ENCODE measurements at places on chromosomes 11 and 22.
A peak's percentile ranks its signal among the peaks of the same experiment; 100 is the strongest.

GRCh38 chr22:28736301-28737155, 5.1 kb downstream of the CHEK2 start:
- no peak for DNase-seq

DNA sequence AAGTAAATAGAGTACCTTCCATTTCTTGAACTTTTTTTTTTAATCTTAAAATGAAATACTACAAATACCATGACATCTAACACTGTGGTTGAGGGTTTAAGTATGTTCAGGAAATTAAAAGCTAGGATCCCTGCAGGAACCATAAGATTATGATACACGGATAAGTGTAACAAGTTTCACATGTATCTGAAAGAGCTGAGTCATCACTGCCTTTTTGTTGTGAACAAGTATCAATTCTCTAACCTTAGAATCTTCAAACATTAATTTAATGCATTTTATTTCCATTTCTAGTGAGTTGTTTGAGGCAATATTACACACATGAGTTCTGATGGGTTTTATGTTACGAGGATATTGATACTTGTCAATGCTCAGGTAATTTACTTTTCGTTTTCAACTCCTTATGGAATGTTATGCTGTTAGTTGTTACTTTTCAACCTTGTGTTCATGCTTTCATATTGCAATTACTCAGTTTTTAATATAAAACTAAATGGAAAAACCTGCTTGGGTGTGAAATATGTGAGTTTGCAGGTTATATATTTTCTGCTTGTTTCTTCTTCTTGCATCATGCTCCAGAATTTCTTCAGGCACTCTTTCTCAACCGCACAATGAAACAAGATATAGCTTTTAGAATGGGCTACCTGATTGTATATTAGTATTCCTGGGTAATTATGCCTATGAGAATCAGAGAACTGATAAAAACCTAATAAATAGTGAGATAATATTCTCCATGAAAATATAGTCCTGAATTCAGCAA, 361.3 kb upstream of the MTNR1B start:
- DNase-seq = no peak

GRCh38 chr11:76026281-76026680, 180.0 kb downstream of the WNT11 start:
- DNase-seq = no peak

GRCh38 chr11:67698247-67698646, 23.8 kb upstream of the ALDH3B2 start:
- peak; percentile 15 for DNase-seq

DNA sequence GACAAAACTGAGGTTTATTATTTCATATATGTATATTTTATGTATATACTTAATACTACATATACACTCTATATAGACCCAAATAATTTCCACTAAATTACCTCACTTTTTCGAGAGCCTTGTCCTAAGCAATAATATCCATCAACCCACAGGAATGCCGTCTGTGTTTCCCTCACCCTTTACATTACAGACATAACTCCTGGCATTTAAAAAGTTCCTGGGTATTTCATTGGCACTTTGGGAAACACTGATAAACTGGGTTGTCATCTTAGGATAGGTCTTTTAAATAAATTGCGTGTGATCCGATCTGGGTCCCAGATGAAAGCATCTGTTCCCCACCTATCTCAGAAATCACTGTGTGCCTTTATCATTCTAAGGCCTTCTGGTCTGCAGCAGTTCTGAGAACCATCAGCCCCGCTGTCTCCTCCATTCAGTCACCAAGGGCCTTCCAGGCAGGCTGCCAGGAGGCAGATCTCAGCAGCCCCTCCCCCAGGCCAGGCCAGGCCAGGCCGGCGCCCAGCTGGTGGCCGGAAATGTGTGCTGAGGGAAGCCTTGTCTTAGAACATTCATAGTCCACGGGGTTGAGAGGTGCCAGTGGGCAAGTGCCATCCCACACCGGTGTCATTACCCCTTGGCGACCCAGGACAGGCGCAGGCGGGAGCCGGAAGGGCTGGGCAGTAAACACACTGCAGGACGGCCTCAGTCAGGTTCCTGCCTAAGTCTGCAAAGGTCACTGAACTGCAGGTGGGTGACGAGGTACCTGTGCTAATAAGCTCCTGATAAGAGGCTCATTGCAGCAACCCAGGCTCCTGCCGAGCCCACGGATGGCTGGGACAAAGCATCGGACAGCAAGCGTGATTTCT, 3.3 kb downstream of the FGF19 start:
- peak; percentile 68 for DNase-seq

- no peak for DNase-seq
These were observed 25.1 kb downstream of the LRFN4 start for GRCh38 chr11:66881927-66882452.

GRCh38 chr11:86596861-86597586, 75.4 kb downstream of the ME3 start:
- peak; percentile 54 for DNase-seq

DNA sequence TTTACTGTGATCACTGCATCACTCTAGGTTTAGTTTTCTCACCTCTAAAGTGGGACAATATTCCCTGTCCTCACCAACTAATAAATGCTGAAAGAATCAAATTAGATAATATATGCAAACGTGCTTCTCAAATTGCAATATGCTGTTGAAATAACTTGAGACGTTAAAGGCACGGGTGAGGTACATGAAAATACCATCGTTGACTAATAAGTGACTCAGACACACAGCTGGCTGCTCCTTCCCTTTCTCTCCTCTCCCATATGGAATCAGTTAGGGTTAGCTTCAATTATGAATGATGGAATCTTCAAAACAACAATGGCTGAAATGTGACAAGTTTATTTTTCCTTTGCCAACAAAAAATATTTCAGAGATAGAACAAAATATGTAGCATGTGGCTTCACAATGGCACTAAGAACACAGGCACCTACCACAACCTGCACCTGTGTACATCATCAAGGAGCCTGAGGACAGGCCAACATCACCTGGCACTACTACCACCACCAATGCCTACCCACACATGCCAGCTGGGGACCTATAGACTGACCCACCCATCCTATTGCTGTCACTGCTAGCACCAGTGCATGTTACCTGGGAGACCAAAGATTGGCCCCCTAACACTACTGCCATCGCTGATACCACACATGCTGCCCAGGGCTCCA, 13.7 kb downstream of the GDPD4 start:
- DNase-seq = peak; percentile 87

GRCh38 chr11:118152552-118153471, at the start of gene SCN4B:
SCN4B (minus strand) TSS chr11:118152823; CDS start chr11:118152673, 150 bp downstream.
- peak; percentile 46 for DNase-seq

- DNase-seq = peak; percentile 40
These were observed 14.3 kb downstream of the NPTXR start for GRCh38 chr22:38829485-38829884.

GRCh38 chr22:31490496-31490925, 869 bp upstream of the EIF4ENIF1 start:
- DNase-seq = peak; percentile 70

DNA sequence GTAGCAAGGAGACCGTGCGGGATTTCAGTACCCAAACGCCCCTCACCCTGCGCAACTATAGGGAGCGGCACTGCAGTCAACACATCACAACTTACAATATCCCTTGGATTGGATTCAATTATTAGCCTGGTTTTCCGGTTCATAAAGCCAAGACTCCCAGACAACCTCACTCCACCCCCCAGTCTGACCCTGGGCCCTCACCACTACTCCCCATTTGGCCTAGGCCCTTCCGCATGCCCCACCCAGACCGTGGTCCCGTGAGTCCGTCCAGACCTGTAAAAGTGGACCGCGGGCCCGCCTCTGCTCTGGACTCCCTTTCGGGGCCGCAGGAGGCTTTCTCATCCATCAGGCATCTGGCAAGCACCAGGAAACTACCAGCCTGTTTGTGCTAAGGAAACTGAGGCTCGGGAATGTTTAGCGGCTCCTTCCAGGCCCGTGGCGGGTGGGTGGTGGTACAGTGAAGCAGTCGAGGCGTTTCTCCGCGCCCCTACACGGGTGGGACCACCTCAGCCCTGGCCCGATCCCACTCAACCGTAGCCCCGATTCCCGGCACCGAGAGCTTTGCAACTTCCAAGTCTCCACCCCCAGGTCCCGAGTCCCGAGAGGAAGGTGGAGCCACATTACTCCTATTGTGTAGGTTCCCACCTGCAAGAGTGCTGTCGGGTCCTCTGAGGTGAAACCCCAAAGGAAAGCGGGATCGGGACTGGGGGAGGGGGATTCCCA, 679 bp upstream of the DPP3 start:
- DNase-seq = peak; percentile 21

- DNase-seq = no peak
These were observed 10.5 kb downstream of the NUCB2 start for GRCh38 chr11:17287058-17287457.

DNA sequence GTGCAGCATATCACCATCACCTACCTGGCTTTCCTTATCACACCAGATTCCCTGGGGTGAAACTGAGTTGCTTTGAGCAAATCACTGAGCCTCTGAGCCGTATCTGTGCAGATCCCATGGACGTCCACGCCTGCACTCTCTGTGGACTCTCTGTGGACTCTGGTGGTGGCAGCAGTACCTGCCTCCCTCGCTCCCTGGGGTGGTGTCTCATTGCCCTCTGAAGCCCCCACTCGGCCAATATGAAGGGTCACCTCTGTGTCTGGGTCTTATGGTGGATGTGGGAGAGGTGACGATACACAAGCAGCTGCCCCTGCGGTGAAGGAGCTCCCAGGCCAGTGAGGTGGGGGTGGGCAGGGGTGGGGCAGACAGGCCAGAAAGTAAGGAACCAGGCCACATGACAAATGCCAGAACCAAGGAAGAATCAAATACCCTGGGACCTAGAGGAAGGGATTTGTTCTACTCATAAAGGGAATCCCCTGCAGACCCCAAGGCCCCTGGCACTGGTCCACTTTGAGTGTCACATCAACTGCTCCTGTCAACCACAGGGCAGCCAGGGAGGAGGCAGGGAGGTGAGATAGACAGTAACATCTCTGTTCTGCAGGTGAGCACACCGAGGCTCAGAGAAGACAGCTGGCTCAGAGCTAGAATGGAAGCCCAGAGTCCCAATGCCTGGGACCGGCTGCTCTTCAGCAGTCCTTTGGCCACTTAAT, 9.2 kb upstream of the CHST1 start:
- no peak for DNase-seq

GRCh38 chr22:38236786-38237185, 35.0 kb downstream of the MAFF start:
- DNase-seq = no peak

DNA sequence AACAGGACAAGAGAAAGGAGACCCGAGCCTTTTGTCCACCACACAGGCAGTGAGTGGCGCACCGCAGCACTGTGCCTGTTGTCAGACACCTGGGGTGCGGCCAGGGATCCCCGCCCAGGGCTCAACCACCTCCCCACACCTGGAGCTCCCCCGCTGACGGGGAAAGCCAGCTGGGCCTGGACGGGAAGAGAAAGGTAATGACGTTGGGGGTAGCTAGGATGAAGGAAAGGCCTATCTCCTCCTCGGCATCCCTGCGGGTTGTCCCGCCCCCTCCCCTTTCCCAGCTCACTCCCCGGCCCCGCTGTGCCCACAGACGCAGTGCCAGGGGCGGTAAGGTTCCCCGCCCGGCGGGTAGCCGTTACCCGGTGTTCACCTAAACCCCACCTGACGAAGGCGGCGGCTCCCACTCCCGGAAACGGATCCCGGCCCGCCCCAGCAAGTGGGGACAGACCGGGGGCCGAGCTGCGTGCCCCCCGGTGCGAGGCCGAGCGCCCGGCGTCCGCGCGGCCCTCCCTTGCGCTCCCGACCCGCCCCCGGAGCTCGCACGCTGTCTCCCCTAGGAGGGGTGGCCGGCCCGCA, 495 bp downstream of the HYOU1 start:
- DNase-seq = no peak

DNA sequence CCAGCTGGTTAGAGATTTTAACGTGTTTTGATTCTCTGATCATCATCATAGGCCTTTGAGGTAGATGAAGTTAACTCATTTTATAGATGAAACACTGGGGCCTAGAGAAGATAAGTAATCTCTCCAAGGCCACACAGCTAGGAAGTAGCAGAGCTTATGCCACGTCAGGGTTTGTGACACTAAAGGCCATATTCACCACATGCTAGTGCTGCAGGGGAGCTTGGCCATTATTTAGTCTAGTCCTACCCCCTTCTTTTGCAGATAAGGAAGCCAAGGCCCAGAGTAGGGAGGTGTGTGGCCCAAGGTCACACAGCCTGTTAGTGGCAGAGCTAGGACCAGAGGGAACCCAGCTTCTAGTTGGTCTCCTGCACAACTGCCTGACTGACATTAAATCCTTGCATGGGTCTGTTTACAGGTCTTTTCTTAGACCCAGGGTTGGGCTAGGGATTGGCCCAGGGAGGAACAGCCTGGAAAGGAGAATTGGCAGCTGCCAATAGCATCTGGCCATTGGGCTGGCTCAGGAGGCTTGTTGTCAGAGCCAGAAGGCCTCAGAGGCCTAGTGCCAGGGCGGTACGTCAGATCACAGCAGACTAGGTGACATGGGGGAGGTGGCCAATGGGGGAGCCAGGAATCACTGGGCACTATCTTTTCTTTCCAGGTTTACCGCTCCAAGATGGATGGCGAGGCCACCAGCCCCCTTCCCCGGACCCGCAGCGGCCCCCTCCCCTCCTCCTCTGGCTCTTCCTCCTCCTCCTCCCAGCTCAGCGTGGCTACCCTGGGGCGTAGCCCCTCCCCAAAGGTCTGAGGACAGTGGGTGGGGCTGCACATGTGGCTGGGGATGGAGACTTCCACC, 36.0 kb downstream of the PHLDB1 start:
- DNase-seq = no peak

- DNase-seq = no peak
These were observed 6.8 kb upstream of the WDR74 start for GRCh38 chr11:62846177-62846576.

All from fibroblast of skin of scalp (primary cell).